GM12878 (cell line): ENCODE measurements at places on chromosomes 7 and 10. TPM values are rescaled to one million over a fixed set of nuclear protein-coding genes. Genes with fewer than 3 reads are reported as not detected.
A peak's percentile ranks its signal among the peaks of the same experiment; 100 is the strongest.

C10orf67 gene
- not detected in 2 replicates for total RNA-seq

CHRM2 gene
- 0.05 TPM in 1 of 2 replicates, not detected in the other for total RNA-seq

AGAP9 gene
- 4.0 and 4.4 TPM in 2 replicates for total RNA-seq

CYP3A7 gene
- total RNA-seq, result not detected in 2 replicates

GRCh38 chr10:43252166-43252782 lies 14.6 kb downstream of the RASGEF1A start:
- DNase-seq, result no peak

DNA sequence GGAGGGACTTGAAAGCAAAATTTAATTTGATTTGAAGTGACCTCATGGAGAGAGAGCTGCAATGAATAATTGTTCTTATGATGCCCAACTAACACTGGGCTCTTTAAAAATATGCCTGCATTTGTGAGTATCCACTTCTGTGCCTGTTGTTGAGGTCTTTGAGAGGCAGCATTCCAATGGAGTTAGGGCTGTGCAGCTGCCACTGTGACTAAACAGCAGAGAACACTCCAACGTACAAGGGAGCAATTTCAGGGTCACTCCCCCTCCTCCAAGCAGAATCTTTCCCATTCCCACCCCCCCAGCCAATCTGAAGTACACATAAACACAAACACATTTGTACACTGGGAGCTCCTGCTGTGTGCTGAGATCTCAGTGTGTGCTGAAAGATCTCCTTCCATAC lies 28.0 kb upstream of the GSAP start:
- no peak for DNase-seq

- DNase-seq, result no peak
These were observed 154.4 kb downstream of the JAZF1 start for GRCh38 chr7:28026237-28026636.

GRCh38 chr10:22615819-22616499 lies 98.4 kb downstream of the PIP4K2A start:
- peak; percentile 35 for DNase-seq

- DNase-seq, result no peak
These were observed at the start of gene RBM20 for GRCh38 chr10:110643653-110644597. RBM20 (plus strand) TSS chr10:110644336; CDS start chr10:110644455, 119 bp downstream.
